ENCODE measurements at places on chromosomes 3 and 15.

DNA sequence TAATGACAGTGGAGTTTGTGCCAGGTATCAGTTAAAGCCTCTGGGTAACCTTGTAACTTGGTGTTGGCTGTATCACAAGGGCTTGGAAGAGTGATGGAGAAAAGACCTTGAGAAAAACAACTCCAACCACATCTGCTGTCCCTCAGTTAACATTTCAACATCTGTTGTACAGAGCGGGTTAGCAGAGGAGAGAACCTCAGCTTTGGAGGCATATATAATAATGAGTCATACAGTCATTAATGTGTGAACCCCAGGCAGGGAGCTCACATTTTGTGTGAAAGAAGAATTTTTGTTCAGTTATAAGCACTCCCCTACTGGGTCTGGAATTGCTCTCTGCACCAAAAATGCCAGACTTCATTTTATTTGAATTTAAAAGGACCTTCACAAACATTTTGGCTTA, 439.5 kb downstream of the PDCD6IP start:
- no peak for DNase-seq

DNA sequence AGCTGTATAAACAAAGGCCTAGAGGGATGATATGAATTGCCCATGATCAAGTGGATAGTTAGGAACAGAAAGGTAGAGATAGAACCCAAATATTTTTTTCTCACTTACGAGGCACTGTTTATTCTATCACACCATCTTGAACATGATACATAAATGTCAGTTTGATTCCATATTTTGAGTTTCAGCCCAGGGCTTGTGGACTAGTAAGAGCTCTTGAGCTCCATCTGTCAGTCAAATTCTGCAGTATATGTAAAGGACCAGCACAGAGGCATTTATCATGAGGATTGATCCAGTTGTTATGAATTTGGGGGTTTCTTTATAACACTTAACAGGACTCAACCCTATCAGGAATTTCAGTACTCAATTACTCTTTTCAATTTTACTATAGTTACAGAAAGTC, 4.8 kb downstream of the SLC27A2 start:
- no peak for DNase-seq

DNA sequence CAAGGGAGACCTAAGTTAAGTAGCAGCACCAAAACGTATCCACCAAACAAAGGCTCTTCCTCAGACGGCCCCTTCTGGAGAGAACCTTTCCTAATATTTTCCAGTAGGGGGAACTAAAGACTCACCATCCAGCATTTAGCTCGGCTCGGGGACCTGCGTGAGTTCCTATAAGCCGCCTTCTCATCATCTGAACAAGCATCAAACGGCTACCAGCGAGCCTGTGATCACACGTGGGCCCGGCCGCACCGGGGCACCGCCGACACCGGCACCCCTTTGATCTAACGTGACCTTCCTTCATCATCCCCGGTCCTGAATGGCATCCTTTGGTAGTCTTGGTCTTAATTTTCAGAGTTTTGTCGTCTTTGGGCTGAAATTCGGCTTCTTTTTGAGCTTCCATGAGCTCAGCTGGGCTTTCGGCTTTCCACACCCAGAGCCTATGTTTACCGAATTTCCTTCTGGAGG, 1.4 kb upstream of the ROBO2 start:
- DNase-seq: no peak

GRCh38 chr3:56894881-56895431, 93.2 kb upstream of the ARHGEF3 start:
- DNase-seq: peak; percentile 33

GRCh38 chr15:100131321-100132224, 210.2 kb downstream of the ADAMTS17 start:
- DNase-seq: peak; percentile 41

DNA sequence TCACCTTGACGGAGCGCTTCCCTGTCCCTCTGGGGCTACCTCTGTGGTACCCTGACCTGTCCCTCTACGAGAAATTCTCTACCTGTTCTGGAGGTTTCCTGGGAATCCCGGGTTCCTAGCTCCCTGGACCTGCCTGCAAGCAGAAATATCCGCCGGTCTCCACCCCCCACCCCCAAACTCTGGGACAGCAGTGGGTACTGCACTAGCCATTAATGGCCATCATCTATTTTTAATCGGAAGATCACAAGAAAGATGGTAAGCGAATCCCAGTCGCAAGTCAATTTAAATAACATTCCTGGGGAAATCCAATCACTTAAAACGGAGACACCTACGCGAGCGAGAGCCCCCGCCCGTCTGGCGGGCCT, 429 bp upstream of the C3orf80 start:
- no peak for DNase-seq

DNA sequence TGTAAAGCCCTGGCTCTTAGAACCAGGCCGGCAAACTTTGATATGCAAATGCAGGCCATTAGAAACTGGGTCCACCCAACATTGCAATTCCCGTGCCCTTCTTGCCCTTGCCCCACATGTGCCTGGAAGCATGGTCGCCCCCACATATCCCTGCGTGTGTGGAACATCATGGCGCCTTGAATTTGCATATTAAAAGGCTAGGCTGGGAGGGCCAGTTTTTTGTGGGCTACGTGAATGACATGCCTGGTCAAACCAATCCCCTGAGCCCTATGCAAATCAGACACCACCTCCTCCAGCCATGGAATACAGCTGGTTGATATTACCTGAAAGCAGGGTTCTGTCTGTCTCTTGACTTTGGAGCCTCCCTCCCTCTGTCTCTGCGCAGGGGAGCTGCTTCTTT, 58.7 kb upstream of the ARHGEF26 start:
- no peak for DNase-seq

DNA sequence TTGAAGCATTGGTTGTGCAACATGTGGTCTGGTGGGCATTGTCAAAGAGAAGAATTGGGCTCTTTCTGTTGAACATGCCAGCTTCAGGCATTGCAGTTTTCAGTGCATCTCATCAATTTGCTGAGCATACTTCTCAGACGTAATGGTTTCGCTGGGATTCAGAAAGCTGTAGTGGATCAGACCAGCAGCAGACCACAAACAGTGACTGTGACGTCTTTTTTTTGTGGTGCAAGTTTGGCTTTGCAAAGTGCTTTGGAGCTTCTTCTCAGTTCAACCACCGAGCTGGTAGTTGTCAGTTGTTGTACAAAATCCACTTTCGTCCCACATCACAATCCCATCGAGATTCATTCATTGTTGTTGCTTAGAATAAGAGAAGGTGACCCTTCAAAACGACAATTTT, 84.5 kb downstream of the NPAP1 start:
- no peak for DNase-seq

DNA sequence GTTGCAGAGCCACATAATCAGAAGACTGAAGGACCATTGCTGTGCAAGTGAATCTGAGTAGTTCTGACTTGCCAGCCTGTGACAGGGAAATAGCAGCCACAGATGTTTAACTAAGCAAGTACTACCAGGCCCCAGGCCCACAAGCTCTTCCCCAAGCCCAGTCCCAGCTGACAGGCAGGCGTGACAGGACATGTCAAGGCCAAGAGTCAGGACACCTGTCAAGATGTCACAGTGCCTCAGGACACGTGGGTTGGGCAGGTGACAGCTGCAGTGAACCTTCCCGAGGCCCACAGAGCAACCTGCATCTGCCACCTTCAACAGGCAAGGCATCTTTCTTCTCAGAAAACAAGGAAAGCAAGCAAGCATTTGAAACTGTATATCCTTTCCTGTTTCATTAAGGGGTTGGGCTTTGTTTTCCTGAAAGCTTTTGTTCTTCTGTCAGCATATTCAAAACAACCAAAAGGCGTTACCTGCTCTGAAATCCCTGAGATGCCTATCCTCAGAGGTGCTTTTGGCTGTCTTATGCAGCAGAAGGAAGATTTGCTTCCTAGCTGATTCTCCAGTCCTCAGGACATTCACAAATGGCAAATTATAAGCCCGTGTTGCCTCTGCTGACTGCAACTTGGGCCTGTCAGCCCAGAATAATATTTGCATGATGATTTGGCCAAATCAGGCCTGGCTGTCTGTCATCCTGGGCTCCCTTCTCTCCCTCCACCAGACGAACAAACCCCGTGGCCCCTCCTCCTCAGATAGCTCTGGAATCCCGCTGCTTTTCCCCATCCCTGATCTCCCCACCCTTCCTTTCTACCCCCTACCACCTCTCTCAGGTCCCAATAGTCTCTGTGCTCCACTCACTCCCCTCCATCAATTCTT, 171.8 kb upstream of the WNT5A start:
- no peak for DNase-seq
